ENCODE measurements at places on chromosomes 6 and 20.

DNA sequence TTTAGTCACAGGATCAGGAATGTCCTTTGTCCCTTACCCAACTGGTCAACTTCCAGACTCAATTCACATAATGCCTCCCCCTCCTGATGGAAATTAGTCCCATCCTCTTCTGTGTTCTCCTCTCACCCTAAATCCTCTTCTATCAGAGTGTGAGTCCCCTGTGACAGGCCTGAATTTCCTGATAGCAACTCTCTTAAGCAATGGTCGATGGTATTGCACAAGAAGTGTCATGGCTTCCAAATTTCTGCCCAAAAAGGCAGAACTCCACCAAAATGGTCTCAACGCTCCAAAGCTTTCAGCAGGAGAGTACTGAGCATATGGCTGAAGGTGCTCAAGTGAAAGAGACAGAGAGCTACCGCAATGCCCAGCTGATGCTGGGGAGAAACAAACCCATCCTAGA is 2.4 kb downstream of the PREP start:
- no peak for DNase-seq

DNA sequence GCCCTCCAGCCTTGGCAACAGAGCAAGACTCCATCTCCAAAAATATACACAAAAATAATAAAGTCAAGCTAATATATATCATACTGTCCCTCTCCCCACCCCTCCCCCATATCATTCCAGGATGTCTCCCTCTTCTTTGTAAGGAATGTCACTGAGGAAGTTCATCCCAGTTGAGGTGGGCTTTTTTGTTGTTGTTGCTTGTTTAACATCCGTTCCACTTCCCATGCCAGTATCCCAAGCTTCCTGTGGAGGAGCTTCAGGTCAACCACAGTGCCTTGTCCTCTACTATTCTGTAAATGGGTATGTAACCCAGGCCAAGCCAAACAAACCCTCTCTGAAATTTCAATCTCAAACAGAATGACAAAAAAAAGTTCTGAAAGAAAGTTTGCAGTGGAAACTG is 19.0 kb upstream of the PTPN1 start:
- no peak for DNase-seq

GRCh38 chr6:100946021-100946540 is 65.0 kb upstream of the ASCC3 start:
- DNase-seq: no peak

- no peak for DNase-seq
Measured at GRCh38 chr6:134830940-134831339, 119.0 kb downstream of the ALDH8A1 start.

DNA sequence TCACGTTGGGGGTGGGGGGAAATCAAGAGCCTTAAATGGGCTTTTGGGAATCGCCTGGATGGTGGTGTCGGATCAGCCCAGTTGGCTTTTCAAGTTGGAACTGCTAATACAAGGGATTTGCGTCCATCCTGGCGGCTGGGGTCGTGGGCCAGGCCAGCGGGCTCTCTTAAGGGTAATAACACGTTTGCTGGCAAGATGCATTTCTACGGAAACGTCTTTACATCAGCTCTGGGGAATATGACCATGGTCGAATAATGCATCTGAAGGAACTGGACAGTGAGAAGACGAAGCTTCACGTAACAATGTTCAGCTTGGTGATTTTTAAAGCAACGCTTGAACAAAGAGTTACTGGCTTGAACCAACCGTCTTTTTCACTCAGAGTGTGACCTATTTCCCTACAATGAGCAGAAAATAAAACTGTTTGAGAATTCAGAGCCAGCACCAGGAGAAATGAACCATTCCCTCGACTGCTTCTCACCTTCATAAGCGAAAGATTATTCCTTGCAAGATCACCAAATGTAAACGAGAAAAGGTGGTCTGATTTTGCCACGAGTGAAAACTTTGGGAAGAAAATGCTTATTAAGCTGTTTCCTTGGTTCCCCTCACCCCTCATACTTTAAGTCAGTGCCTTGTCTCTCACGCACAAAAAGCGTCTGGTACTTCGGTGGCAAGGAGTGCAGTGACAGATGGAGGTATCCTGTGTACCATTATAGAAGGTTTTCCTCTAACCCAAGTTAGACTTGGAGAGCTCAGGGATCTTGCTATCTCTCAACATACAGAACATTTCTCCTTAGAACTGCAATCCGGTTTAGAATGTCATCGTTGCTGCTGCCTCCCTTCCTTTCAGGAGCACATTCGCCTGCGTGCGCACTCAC is 1.4 kb upstream of the MARCKS start:
- no peak for DNase-seq

- no peak for DNase-seq
Measured at GRCh38 chr6:113893866-113894265, 36.7 kb downstream of the MARCKS start.

DNA sequence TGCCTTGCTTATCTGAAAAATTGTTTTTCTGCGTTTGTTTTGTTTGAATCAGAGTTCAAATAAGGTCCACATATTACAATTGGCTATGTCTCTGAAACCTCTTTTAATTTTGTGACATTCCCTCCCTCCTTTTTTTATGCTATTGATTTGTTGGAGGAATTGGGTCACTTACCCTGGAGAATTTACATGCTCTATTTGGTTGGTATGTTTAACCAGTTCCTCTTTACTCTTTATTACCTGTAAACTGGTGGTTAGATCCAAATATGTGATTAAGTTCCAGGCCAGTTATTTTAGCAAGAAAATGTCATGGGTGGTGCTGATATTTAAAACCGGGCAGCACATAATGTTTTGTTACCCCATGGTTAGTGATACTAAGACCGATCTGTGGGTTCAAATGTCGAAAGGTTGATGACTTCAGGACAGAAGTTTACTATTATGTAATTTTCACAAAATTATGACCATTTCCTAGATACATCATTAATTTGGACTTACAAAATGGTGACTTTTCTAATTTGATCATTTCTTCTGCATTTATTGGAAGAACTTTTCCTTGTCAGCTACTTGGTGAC is 77.3 kb downstream of the KIZ start:
- DNase-seq: no peak

GRCh38 chr6:13299403-13299821 is 28.9 kb downstream of the TBC1D7 start:
- no peak for DNase-seq

DNA sequence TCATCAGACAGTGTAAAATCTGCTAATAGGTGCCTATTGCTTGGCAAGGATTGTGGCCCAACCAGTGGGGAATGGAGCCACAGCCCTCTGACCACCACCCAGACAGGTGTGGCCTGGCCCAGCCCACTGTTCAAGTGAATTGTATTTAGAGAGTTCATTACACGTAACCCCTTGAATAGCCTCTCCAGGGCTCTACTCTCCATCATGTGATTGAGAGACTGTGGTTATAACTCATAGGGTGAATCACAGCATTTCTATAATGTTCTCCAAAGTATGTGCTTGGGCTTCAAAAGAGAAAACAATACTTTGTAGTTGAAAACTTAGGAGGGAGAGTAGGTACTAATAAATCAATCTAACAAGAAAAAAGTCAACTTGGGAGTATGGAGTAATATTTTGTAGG is 38.4 kb downstream of the ALDH8A1 start:
- no peak for DNase-seq
